ENCODE measurements at places on chromosomes 7 and 10. TPM values are rescaled to one million over a fixed set of nuclear protein-coding genes. Genes with fewer than 3 reads are reported as not detected.
A peak's percentile ranks its signal among the peaks of the same experiment; 100 is the strongest.

Gene CTAGE8
- total RNA-seq: 8.9 TPM

DNA sequence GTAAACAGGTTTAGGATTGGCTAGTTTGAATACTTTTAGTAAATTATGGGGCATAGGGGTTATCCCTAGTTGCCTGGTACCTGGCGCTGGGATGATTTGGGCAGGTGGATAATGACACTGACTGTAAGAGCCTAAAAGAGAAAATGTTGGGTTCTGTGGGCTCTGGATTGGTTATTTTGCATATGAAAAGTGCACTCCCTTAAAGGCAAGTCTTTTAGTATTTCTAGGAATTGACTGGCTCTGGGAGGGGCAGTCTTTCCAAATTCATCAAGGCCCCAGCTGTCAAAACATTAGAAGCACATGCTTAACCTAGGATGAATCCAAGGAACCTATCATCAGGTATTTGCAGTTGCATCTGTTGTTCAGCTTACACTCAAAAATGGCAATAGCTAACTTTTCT, 454.6 kb upstream of the SORCS1 start:
- no peak for DNase-seq

- no peak for DNase-seq
These were observed 261.3 kb upstream of the MEOX2 start for GRCh38 chr7:15947754-15948153.

DNA sequence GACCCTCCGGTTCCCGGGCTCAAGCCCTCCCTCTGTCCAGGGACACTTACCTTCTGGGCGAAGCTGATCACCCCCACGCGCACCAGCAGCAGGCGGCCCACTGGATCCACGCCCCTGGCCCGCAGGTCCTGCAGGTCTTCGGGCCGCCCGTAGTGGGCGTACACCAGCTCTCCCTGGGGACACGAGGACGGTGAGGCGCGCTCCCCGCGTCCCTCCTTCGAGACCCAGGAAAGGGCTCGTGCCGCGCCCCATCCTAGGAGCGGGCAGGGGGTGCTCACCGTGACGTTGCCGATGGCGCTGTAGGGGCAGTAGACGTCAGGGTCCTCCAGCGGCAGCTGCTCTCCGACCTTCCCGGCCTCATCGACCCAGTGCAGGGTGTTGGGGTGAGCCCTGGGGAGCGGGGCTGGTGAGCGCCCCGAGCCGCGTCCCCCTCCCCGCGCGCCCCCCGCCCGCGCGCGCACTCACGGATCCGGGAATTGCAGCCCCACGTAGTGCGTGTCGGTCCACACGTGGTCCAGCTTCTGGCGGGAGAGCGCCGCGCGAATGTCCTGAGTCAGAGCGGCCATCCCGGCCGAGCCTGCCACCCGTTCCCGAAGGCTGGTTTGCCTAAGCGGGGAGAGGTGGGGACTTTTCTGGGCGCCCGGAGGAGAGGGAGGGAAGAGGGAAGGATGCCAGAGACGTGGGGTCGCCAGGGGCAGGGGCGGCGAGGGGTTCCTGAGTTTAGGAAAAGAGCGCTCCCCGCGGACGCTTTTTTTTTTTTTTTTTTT, 8.2 kb downstream of the TFR2 start:
- DNase-seq: peak; percentile 31

- no peak for DNase-seq
These were observed 43.2 kb downstream of the COBL start for GRCh38 chr7:51273360-51273759.

Data from progenitor cell of endocrine pancreas (in vitro differentiated cells).